ENCODE measurements at places on chromosomes 2 and 18.

- no peak for DNase-seq
Measured at GRCh38 chr2:269356-270030, 4.7 kb downstream of the ACP1 start.

- peak; percentile 59 for DNase-seq
Measured at GRCh38 chr2:108942888-108943287, 46.1 kb downstream of the EDAR start.

DNA sequence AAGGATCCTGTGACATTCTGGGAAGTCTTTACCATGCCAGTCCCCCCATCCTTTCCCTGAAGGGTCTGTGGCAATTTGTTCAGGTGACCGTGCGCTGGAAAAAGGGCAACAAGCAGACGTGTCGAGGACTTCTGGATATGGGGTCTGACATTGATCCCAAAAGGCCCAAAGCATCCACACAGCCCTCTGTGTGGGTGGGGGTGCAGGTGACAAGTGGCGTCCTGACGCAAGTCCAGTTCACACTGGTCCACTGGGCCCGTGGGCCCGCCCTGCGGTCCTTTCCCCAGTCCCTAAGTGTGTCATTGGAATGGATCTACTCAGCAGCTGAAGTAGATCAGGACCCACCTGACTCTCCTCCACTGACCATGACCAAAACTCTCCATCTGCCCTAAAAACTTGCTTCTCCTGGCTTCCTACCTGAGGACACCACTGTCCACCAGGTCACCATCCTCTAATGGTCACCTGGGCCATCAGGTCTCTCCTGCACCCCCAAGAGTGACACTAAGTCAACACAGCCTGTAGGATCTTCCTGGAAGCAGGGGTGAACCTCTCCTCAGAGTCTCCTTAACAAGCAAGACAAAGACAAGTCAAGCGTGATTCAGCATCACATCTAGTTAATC is 85.6 kb upstream of the SLC66A3 start:
- no peak for DNase-seq

DNA sequence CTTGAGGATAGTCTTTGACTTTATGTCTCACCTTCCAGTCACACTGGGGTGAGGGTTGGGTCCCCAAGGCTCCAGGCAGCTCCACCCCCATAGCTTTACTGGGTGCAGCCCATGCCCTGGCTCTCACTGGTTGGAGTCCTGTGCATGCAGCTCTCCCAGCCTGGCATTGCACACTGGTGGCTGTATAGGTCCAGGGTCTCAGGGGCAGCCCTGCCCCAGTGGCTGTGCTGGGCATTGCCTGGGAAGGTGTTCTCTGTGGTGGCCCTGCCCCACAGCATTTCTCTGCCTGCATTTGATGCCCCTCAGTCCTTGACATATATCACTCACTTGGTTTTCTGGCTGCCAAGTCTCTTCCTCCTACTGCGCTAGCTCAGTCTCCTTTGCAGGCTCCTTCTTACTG is 21.2 kb downstream of the MPHOSPH10 start:
- DNase-seq, result no peak

DNA sequence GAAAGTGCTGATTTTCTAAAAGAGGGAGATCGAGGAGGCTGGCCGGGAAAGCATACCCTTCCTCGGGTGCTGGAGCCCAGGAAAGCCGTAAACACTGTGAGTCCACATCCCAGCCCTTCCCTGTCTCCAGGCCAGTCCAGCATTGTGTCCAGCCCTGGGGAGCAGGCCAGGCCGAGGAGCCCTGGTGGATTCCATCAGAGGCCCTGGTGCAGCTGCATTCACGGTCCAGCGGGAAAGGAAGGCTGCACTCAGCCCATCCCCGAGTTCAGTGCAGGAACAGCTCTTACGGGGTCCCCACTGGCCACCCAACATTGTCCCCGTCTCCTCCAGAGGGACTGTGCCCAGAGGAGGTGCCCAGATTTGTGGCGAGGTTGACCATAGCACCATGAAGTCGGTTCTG is 218.6 kb downstream of the KLHL29 start:
- peak; percentile 46 for DNase-seq

DNA sequence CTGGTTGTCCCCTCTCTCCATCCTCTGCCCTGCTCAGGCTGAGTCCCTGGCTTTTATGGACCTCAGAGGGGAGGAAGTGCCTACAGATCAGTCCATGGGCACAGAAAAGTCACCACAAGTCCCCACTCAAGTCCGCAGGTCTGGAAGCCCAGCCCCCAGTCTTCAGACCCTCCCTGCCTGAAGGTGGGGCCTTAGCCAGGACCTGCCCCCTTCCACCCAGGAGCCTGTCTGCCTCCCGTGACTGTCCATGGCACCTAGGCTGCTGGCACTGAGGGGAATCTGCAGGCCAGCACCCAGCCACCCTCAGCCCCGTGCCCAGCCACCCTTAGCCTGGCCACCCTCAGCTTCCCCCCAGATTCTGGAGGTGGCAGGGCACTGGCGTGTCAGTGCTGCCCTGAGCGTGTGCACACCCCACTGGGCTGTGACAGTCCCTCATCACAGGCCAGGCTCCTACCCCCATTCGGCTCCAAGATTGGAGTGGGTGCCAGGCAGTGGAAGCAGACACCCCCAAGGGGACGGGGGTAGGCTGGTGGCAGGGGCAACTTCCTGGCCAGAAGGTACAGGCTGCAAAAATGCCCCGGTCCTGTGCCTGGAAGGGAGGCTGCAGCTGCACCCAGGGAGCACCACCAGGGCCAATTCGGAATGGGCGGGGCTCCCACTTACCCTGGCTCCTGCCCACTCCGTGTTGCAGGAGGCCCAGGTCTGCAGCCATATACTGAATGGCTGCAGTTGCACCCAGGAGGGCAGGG is 154.7 kb upstream of the RMP24 start:
- no peak for DNase-seq
